Epithelial cell of alveolus of lung (primary cell): ENCODE measurements at places on chromosomes 4 and X. TPM values are rescaled to one million over a fixed set of nuclear protein-coding genes. Genes with fewer than 3 reads are reported as not detected.

GAGE12E gene
- not detected in 2 replicates for total RNA-seq

GPR173 gene
- total RNA-seq: 3.7 and 9.8 TPM in 2 replicates

MAGEC1 gene
- not detected in 2 replicates for total RNA-seq

TMEM185A gene
- total RNA-seq: 10.3 and 21.6 TPM in 2 replicates

TKTL2 gene
- total RNA-seq: not detected in 2 replicates

GABRG1 gene
- total RNA-seq: not detected in 2 replicates

CLDN22 gene
- not detected in 2 replicates for total RNA-seq

SPARCL1 gene
- under 0.01 and 1.0 TPM in 2 replicates for total RNA-seq

DMRTC1B gene
- not detected in 2 replicates for total RNA-seq

PPP1R2C gene
- total RNA-seq: not detected in 2 replicates

PDCL2 gene
- not detected in 2 replicates for total RNA-seq

GABRQ gene
- total RNA-seq: 0.26 TPM in 1 of 2 replicates, not detected in the other

MAPK10 gene
- total RNA-seq: 1.4 and 25.2 TPM in 2 replicates

GLOD5 gene
- not detected in 2 replicates for total RNA-seq

CXXC4 gene
- total RNA-seq: 1.2 and 6.8 TPM in 2 replicates

NDP gene
- 0.24 and 0.52 TPM in 2 replicates for total RNA-seq

MAGEA3 gene
- not detected in 2 replicates for total RNA-seq

RAB33B gene
- total RNA-seq: 7.0 and 9.8 TPM in 2 replicates
